ENCODE measurements at places on chromosomes 6 and 20.

DNA sequence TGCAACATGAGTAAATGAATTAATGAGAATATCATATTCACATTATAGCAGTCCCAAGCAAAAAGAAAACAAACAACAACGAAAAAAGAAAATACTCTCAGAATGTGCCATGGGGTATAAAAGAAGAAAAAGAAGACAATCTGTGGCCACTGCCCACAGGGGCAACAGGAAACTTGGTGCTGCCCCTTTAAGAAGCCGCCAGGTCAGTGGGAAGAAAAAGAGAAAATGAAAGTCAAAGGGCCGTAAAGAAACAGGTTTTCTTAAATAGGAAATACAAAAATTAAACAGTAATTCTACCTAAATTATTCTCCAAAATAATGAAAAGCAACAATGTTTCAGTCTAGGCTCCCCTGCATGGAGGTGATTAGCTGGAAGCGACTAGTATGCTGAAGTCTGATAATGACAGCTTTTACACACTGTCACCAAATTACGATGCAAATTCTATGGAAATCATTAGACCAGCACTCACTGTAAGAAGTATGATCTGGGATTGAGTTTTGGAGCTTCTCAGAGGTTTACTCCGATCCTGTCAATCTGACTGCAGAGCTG, 23.6 kb downstream of the GMDS start:
- DNase-seq, result no peak

DNA sequence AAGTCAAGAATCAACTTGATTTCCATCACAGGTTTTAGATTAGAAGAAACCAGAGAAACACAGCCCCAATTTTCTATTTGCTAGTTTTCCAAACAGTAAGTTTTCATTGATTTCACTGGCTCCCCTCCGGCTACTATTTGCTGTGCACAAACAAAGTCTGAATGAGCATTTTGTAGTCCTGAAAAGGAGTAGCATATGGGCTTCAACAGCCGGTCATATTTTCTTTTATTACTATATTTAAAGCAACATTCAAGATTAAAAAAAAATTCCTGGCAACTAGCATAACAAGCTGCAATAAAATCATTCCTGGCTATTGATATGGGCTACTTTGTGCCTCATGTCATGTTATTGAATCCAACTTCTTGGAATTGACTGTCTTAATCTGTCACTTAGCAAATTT, 48.3 kb downstream of the CARMIL1 start:
- DNase-seq, result no peak

- peak; percentile 22 for DNase-seq
These were observed 45.1 kb upstream of the NEDD9 start for GRCh38 chr6:11277275-11278206.

- DNase-seq, result no peak
These were observed 577.7 kb downstream of the HAO1 start for GRCh38 chr20:7362601-7363000.

DNA sequence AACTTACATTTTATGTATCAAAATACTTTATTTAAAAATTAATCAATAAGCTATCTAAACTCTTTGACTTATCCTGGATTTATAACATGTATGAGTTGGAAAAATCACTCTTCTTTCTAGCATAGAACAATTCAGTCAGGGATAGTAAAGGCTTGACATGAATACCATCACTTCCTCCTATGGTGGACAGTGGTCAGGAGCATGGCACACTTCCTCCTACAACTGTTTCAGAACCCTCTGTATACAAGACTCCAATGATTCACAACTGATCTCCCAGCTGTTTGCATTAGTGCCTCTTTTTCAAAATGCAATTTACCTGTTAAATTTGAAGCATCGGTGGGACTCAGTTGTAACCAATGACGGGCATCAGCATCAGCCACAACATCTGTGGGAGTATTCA, 129.7 kb downstream of the RALGAPA2 start:
- DNase-seq, result no peak

DNA sequence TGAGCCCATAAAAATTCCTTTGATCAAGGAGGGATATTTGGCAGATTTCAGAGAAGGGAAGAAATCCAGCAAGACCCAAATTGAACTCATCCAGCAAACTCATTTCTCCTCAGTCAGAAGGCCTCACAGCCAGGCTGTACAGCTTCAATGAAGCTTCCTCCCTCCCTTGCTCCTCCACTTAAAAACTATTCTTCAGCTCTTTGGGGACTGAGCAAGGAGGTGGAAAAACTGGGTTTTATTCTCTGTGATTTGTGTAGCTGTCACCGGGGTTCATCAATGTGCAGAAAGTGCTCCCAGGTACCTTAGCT, 158.7 kb upstream of the ZNF184 start:
- DNase-seq, result no peak

Data from stimulated activated naive CD8-positive, alpha-beta T cell treated with anti-CD3 and anti-CD28 coated beads, Interleukin-15, Interleukin-2, amounts not matched to agents 100 U/mL and 50 U/mL, for 24 hours (primary cell).